ENCODE measurements at places on chromosomes 12 and 14.

- no peak for DNase-seq
Measured at GRCh38 chr14:72094844-72095582, 162.8 kb downstream of the RGS6 start.

- no peak for DNase-seq
Measured at GRCh38 chr12:121189619-121190155, 20.2 kb upstream of the P2RX4 start.

GRCh38 chr14:75069811-75070145 lies 337 bp downstream of the ZC2HC1C start:
- no peak for DNase-seq

DNA sequence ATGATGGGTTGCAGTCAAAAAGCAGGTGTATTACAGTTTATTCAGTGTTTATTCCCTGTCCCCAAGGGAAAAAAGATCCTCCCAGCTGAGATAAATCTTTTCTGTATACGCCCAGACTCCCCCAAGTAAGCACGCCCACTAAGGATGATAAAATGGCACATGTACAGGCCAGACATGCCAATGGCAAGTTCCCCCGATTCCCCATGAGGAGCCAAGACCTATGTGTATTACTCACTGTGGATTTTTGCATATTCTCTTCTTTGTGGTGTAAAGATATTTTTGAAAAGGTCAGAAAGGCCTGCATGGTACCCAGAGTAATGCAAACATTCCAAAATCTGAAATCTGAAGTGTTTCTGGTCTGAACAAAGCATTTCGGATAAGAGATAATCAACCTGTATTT lies 22.2 kb downstream of the NR2C1 start:
- no peak for DNase-seq

GRCh38 chr14:20798318-20798717 lies 4.3 kb downstream of the RNASE1 start:
- DNase-seq = no peak

GRCh38 chr14:30143627-30144026 lies 216.0 kb upstream of the PRKD1 start:
- DNase-seq = peak; percentile 6

- DNase-seq = no peak
Measured at GRCh38 chr14:61489932-61490331, 168.6 kb downstream of the PRKCH start.

GRCh38 chr12:16756833-16757555 lies 151.0 kb upstream of the LMO3 start:
- DNase-seq = no peak

DNA sequence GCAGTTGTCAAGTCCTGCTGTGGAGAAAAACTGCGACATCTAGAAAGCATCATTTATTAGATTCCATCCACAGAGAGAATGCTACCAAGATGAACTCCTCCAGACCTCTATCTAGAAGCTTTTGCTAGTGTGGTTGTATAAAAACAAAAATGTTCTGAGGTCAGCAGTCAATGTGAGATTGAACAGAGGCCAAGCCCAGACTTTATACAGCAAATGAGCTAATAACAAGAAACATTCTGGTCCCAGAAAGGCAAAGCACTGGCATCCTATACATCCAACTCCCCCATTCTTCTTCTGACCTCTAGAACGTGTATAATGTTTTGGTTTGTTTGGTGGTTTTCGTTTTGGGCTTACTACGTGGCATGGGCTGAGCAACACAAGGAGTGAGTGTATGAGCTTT lies 26.7 kb upstream of the RIN3 start:
- DNase-seq = peak; percentile 65

- DNase-seq = no peak
Measured at GRCh38 chr14:71139294-71139946, 232.2 kb downstream of the PCNX1 start.

DNA sequence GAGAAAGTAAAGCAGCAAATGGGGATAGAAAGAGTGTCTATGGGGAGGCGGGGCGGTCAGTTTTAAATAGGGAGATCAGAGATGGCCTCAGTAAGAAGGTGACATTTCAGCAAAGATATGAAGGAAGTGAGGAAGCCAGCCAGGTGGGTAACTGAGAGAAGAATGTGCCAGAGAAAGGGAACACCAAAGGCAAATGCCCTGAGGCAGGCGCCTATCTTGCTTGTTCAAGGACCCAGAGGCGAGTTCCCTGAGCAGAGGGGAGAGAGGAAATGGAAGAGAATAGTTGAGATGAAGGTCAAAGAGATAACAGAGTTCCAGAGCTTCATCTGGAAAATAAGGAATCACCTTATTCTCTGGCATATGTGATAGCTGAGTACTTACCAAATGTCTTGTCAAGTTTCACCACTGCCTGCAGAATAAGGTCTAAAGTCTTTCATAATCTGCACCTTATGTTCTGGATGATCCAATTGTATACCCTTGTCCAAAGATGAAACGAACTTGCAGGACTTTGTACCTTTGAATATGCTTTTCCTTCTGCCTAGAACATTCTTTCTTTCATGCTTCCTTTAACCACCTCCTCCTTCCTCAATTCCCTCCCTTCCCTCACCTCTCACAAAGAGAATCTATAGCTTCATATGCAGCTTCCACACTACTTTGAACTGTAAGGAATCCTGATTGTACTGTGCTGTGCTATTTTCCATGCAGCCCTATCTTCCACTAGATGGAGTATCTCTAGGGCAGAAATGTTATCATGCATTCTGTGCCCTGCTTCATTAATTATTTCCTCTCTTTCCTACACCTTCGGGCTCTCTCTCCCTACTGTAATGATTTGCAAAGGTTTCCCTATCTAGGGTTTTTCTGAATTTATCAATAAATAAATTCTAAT lies 38.5 kb downstream of the GNPTAB start:
- DNase-seq = no peak

- peak; percentile 84 for DNase-seq
Measured at GRCh38 chr14:60723907-60724618, at the start of gene SIX4. Gene SIX4, minus strand, starts transcription at chr14:60724351. Its CDS starts 277 bp downstream, at chr14:60724074.

- DNase-seq = peak; percentile 43
Measured at GRCh38 chr14:91891721-91892220, 24.4 kb upstream of the TC2N start.

DNA sequence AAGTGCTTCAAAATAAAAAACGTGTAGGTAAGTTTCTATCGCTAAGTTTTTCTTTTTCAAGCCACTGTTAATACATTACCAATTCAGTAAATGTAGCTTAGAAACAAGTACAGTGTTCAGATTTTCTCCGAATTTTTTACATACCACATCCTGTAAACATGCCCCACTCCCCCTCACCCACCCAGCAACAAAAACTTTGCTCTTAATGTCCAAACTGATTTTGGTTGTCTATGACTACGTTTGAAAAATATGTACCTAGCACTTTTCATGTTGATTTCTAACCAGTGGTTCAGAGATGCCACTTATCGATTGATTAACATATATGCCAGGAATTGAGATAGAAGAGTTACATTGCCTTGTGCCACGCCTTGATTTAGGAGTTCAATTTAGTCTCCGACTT lies 663 bp upstream of the LIN7A start:
- DNase-seq = no peak

- DNase-seq = no peak
Measured at GRCh38 chr14:92380131-92380530, 57.2 kb downstream of the SLC24A4 start.

GRCh38 chr12:60935981-60936761 lies 1324.0 kb upstream of the USP15 start:
- no peak for DNase-seq

DNA sequence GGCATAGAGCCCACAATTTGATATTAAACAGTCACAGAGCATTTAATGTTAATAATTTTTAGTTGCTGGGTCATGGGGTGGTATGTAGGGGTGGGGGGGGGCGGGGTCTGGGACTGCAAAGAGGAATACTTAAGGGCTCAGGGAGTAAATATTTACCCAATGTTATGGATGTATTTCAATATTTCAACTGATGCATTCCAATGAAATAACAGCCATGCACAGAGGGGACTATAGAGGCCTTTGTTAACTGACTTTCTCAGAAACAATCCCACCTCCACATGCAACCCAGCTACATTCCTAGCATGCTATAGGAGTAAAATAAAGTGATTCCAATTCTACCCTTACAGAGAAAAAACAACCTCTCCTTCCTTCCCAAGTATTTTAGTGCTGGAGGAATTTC lies 7.9 kb upstream of the BBS10 start:
- no peak for DNase-seq

- DNase-seq = no peak
Measured at GRCh38 chr14:72559669-72560255, 334.1 kb downstream of the DPF3 start.

DNA sequence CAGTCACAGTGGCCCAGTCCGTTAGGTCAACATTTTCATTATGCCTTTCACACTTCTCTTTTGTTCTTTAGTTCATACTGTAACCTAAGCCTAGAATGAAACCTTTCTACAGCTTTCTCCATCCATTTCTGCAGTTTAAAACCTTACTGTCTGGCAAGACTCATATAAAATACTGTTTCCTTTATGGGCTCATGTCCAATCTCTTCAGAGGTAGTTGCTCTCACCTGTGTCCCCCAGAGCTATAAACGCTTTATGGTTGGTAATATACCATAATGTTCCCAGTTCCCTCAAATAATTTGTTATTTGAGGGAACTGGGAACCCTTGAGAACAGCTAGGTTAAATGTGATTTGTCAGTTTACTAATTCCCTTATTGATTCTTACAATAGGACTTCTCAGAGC lies 83.0 kb downstream of the SRGAP1 start:
- DNase-seq = no peak

GRCh38 chr12:53006810-53007309 lies 604 bp downstream of the EIF4B start:
- DNase-seq = peak; percentile 74

- no peak for DNase-seq
Measured at GRCh38 chr14:66380143-66380542, 106.0 kb upstream of the CCDC196 start.

- DNase-seq = no peak
Measured at GRCh38 chr12:40681148-40681547, 11.1 kb upstream of the CNTN1 start.

DNA sequence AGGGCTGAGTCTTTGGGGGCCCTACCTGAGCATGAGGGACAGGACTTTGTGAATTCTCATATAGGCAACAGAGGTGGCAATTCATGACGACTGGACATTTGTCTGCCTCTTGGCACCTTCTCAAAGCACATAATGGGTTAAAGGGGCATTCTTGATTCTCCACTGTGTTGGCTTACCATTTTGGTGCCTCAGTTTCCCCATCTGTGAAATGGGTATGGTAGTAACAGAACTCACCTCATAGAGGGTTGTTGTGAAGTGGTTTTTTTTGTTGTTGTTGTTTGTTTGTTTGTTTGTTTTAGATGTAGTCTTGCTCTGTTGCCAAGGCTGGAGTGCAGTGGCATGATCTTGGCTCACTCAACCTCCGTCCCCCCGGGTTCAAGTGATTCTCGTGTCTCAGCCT lies 106.0 kb downstream of the CHST11 start:
- DNase-seq = no peak

GRCh38 chr12:131003716-131004045 lies 50.0 kb downstream of the ADGRD1 start:
- no peak for DNase-seq

GRCh38 chr12:88401155-88401554 lies 179.1 kb downstream of the KITLG start:
- DNase-seq = peak; percentile 55

DNA sequence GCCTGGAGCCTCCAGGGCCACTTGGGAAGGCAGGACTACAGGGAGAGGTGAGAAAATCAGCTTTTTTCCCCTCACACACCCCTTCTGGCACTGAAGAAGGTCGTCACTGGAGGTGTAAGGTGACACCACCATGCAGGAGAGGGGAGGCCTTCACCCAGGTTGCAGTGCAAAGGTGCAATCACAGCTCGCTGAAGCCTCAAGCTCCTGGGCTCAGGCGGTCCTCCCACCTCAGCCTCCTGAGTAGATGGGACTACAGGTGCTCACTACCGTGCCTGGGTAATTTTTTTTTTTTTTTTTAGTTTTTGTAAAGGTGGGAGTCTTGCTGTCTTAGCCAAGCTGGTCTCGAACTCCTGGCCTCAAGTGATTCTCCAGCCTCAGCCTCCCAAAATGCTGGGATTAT lies 93.6 kb downstream of the TNFAIP2 start:
- DNase-seq = no peak

GRCh38 chr12:117073611-117074010 lies 25.6 kb downstream of the TESC start:
- no peak for DNase-seq

DNA sequence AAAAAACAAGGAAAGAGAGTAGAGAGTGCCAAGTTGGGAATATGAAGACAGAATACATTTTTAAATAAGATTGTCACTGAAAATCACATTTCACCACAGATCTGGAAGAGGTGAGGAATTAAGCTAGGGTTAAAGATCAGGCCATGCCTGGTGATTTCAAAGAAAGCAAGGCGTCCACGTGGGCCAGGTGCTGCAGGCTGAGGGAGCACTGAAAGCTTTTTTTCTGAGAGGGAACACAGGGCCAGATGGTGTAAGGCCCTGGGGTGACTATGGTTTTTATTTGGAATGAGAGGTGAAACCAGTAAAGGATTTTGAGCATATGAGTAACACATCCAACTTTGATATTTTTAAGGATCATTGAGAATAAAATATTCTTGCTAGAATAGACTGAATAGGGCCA lies 20.9 kb downstream of the SYT1 start:
- no peak for DNase-seq

GRCh38 chr14:76391981-76392690 lies 16.2 kb downstream of the ESRRB start:
- DNase-seq = no peak

DNA sequence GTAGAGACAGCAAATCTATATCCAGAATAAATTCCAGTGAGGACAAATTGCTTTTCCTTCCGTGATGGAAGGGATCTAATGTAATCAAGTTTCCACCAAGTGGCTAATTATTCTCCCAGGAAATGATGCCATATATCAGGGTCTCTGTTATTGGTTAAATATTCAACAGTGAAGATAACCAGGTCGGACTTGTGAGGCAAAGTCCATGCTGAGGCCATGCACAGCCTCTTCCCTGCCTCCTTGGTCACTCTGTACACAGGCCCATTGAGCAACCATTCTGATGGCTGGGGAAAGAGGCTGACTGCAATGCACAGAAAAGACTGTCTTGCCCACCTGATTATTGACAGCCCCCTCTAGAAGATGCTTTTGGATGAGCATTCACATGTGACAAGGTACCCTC lies 90.1 kb downstream of the TNFAIP2 start:
- DNase-seq = no peak

GRCh38 chr12:76043377-76043776 lies 11.8 kb upstream of the PHLDA1 start:
- no peak for DNase-seq

- DNase-seq = no peak
Measured at GRCh38 chr14:92628636-92629035, 115.1 kb downstream of the RIN3 start.

GRCh38 chr12:108745641-108746040 lies 14.3 kb upstream of the CORO1C start:
- DNase-seq = no peak

Data from fibroblast of skin of scalp (primary cell).